Choroid plexus epithelial cell (primary cell): ENCODE measurements at places on chromosomes 6 and 20.

DNA sequence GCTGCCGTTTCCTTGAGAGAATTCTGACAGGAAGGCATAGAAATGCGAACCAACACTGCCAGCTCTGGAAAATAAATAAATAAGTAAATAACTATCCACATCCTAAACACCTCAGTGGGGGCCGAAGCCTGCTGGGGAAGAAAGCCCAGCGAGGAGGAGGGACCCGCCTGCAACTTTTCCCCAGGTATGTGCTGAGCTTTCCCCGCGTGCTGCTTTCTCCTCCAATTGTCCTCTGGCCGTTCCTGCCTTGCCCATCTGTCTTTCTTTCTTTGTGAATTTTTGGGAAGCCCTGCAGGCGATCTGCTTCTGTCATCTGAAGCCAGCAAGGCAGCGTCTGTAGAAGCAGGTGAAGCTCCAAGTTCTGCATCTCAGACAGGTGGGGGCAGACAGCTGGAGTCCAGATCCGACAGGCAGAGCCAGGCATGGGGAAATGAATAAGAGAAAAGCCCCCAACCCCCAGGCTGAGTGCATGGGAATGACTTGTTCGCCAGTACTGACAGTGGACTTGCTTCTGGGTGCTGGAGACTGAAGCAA lies 49.2 kb upstream of the IL17A start:
- DNase-seq, result no peak

GRCh38 chr6:124823240-124824111 lies 138.8 kb upstream of the RNF217 start:
- no peak for DNase-seq

DNA sequence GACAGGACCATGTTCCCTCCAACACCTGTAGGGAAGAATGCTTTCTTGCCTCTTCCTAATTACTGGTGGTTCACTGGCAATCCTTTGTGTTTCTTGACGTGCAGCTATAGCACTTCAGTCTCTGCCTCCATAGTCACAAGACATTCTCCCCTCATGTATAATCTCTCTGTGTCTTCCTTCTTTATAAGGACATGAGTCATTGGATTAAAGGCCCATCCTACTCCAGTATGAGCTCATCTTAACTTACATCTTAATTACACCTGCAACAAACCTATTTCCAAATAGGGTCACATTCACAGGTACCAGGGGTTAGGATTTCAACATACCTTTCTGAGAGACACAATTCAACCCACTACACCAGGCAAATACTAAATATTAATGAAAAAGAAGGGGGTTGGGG lies 213.6 kb downstream of the RNGTT start:
- DNase-seq, result no peak

GRCh38 chr6:17390276-17390675 lies 3.1 kb upstream of the CAP2 start:
- DNase-seq, result no peak

GRCh38 chr6:166825553-166826145 lies 130.7 kb downstream of the RNASET2 start:
- DNase-seq, result peak; percentile 88

DNA sequence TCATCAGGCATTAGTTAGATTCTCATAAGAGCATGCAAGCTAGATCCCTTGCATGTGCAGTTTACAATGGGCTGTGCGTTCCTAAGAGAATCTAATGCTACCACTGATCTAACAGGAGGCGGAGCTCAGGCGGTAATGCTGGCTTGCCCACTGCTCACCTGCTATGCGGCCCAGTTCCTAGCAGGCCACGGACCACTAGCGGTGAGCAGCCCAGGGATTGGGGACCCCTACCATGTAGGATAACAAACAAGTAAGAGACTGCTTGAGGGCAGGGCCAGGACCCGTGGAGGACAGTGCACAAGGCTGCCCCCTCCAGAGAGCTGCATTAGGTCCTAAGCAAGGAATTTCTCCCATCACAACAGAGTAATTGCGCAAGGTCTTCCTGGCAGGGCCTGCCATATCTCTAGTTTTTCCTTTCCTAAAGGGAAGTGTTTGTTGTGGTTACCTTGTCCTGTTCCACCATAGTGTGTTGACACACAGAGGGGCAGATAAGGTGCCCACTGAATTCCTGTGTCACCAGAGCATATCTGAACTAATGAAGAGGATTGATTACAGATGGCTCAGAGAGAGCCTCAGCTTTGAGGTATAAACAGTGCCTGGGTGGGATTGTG lies 58.0 kb downstream of the PACRG start:
- no peak for DNase-seq

DNA sequence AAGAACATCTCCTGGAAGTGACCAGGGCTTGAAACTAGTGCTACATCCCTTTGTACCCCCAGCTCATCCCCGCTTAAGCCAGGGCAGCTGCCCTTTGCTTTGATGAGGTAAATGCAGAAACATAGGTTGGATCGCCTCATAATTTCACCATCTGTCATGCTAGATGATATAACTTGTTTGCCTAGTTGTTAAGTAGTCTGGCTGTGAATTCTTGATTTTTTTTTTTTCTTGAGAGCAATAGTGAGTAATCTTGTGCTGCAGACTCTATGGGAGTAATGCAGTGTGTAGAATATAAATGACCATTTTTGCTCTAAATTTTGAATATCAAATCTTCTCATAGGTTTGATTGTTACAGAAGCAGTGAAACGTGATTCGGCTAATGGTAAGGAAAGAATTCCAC lies 4.1 kb downstream of the TRDN start:
- DNase-seq, result no peak

- peak; percentile 51 for DNase-seq
Observed at GRCh38 chr6:62652692-62653328, 366.8 kb upstream of the KHDRBS2 start.

GRCh38 chr20:19850198-19850533 lies 92.1 kb downstream of the RIN2 start:
- peak; percentile 36 for DNase-seq

DNA sequence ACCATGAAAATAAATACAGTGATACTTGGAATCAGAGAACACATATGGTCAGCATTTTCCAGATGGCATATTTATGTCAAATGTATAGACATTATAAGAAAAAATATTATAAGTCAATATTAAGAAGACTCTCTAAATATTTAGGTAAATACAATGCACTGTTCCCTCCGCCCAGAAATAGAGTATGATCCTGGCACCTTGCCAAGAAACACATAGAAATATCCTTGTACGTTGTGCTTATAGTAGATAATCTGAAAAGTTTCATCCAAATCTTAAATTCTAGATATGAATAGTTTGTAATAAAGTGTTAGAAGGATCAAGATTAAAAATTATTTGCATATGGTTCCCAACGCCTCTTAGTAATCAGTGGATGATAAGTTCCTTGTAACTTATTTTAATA lies 645.8 kb upstream of the GJE1 start:
- no peak for DNase-seq

GRCh38 chr6:170270984-170271593 lies 19.8 kb downstream of the DLL1 start:
- no peak for DNase-seq

DNA sequence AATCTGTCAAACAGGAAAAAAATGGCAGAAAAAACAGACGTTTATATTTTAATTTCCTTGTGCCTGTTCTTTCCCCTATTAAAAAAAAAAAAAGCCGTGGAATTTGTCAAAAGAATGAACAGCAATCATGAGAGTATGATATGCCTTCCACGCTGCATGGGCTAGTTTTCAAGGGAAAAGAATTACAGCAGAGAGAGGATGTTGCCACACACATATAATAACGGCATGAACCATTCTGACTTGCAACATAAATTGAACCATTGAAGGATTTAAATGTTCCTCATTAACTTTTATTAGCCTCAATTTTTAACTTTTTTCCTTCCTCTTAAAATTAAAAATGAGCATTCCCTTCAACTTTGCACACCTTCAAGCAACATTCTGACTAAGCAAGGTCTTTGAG lies 301.8 kb downstream of the FOXC1 start:
- DNase-seq, result peak; percentile 51

DNA sequence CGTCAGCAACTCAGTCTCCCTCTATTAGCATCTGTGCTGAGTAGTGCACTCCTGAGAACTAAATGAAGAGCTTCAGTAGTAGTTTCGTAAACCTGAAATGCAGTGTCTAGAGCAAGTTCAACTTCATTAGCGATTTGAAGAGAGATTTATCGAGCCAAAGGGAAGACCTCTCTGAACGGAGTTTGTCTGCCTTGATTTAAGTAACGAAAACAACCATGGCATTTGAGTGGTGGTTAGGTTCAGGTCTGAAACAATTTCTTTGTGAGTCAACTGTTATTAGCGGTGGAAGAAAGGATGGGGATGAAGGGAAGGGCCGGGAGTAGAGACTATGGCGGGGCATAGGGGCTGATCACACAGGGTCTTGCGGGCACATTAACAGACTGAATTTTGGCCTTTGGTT lies 150.5 kb downstream of the BCAS1 start:
- no peak for DNase-seq

GRCh38 chr6:16689788-16690607 lies 71.3 kb downstream of the ATXN1 start:
- no peak for DNase-seq

- DNase-seq, result no peak
Observed at GRCh38 chr20:51792960-51793359, 9.4 kb downstream of the SALL4 start.

DNA sequence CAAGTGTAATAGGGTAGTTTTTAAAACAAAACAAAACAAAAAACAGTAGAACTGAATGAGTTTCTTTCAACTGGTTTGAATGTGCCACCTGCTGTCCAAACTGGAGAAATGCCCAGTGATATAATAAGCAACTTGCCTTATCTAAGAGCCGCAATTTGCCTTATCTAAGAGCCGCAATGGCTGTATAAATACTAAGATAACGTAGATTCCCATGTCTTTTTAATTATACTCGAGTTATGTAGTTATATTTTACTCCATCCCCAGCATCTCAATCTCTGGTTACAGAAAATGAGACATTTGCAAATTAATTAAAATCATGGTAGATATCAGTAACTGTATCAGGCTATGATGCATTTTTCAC lies 67.2 kb downstream of the RPP40 start:
- peak; percentile 86 for DNase-seq

DNA sequence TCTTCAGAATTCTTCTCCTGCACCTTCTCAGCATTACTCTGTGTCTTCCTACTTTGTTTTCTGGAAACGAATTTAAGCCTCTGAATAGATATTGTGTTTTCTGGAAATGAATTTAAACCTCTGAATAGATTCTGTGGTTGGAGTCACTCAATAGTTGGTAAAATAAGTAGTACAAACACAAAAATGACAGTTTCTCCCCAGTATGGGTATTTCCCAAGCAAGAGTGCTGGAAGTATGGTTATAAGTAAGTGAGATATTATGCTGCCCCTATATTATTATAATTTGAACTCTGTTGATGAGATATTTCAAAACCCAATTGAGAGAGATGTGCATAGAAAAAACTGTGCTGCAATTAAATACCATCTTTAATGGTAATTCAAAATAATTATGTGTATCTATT lies 94.9 kb downstream of the TINAG start:
- DNase-seq, result no peak

DNA sequence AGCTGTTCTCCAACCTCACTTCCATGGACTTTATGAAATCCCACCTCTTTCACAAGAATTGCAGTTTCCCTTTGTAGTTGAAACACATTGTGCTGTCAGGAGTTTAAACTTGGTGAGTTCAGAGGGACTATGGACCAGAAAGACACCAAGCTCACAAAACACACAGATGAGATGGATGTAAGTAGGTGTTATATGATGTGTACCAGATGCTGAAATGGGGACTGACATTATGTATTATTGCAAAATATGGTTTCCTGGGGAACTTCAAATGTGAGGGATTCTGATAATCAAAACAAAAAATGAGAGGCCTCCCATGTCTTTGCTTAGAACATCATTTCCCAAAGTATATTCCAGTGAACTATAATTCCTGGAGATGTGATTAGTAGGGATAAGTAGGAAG lies 401.1 kb upstream of the ARID1B start:
- no peak for DNase-seq

GRCh38 chr6:63677282-63677681 lies 41.7 kb downstream of the PHF3 start:
- DNase-seq, result peak; percentile 31

DNA sequence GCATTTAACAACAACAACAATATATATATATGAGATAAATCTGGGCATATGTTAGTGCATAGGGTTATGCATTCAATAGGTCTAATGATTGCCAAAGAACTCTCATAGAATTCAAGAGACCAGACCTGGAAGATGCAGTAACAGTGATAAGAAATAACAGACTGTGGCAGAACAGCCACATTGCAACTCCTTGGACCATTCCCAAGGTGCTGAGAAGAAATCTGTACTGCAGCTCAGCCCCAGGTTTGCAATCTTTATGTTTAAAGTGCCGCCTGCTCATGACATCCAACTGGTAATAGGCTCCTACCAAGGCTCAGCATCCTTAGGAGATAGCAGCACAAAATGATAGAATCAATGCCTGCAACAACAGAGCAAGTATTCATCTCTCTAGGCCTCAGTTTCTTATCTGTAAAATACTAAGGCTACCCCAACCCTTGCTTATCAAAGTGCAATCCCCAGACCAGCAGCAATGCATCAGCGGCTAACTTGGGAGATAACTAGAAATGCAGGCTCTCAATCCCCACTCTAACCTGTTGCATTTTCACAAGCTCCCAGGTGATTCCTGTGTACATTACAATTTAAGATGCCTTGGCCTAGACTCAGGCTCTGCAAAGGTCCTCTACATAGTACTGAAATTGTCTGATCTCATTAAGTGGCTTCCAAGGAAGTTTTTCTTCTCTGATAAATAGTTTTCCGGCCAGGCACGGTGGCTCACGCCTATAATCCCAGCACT lies 30.6 kb upstream of the PIM1 start:
- no peak for DNase-seq

DNA sequence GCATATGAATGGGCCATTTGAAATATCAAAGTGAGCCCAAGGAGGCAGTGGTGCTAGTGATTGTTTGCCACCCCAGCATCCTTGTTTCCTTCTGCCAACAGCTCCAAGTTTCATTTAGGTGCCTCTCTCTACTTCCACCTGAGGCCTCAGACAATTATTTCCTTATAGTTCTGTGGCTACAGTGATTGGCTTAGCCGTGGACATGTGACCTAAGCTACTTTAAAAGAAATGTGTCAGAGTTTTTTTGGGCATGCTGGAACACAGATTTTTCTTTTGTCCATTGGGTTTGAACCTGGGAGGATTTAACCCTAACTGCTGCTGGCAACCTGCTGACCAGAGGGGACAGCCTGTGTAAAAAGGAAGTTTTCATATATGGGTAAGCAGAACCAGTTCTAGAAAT lies 319.4 kb downstream of the CD109 start:
- DNase-seq, result no peak

- DNase-seq, result no peak
Observed at GRCh38 chr6:26243132-26243531, 121.9 kb upstream of the BTN3A2 start.

DNA sequence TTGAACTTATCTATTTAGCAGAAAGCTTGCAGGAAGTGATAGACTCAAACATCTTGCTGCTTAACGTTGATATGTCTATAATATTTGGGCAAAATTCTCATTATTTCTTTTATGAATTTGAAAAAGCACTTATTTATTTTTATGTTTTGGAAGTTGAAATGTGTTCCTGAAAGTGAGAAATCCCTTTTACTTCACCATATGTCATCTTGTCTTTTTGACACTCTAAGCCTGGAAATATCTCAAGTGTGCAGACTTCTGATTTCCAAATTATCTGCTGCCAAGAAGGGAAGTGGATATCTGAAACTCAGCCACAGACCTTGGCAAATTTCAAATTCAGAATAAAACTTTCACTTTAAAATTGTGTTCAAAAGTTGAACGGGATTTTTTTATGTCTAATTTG lies 368.7 kb upstream of the MANEA start:
- DNase-seq, result no peak
